ENCODE measurements at places on chromosomes 4 and X.

DNA sequence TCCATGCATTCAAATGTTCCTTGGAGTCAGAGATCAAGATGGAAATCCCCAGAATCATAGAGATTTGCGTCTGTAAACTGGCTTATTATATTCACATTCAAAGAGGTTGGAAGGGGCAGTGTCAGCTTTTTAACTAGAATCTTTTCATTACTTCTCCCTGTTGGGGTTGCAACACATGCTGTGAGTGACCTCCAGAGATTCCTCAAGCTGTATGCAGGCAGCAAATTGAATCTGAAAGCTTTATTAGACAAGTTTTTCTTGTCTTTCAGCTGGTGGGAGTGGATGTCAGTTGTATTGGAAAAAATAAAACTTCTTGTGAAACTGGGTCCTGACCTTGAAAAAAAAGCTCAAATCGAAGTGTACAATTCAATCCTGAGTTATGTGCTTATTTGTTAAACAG is 736.5 kb upstream of the FTHL17 start:
- no peak for DNase-seq

DNA sequence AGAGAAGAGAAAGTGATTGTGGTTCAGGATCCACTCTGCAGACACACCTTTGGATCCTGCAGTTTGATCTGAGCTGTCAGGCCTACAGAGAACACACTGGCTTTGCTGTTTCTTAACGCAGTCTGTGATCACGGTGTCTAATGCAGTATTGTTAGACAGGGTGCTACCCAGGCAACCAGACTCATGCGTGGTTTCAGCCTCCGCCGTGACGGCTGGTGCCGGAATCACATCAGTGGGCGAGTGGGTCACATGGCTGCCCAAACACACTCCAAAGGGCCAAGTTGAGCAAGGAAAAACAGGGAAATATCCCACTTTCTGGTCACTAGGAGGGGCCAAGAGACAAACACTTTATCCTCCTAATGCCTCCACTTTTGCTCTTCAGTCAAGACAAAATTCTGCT is 27.5 kb downstream of the CCDC149 start:
- no peak for DNase-seq

DNA sequence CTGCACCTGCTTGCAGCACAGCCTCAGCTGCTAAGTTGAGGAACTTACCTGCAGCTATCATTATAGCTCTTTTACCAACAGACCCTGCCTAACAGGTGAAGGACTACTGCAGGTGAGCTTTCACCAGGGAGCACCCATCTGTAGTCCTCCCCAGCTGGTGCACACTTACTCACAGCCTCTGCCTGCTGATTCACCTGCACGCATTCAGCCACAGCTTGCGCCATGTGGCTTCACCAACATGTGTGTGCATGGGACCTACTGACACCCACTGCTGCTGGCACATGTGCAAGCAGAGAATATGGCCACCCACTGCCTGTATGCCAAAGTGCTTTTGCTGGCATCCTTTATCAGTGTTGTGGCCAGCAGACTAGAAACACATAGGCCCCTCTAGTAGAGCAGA is 146.7 kb upstream of the KLHL4 start:
- DNase-seq = no peak

DNA sequence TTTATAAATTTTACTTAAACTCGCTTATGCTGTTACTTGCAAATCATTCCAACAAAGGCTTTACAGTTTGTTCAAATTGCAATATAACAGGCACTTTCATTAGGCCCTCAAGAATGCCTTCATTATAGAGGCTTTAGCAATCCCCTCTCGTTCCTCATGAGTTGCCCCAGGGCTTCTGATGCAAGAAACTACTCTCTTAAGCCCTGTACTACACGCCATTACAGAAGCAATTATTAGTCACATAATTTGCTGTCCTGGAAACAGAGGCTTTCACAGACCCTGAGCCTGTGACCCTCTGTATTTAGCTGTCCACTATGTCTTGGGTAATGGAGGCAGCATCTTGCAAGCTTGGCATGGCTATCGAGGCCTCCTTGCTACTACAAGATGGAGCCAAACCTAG is 965.9 kb upstream of the DIAPH2 start:
- no peak for DNase-seq

DNA sequence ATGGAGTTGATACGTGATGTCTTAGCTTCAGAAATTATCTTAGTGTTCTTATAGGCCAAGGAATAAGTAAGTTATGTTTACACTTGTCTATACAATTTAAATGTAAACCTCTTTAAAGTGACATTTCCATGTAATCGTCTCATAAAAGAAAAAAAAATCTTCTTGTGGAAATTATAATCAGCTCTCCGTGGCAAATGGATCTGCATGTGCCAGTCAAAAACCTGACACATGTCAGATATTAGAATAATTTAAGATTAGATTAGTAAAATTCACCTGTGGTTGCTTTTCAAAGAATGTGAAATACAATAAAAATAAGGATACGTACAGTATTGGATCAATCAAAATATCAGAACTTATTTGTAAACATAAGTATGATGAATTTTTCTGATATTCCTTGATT is 263.9 kb downstream of the ADAMTS3 start:
- no peak for DNase-seq

DNA sequence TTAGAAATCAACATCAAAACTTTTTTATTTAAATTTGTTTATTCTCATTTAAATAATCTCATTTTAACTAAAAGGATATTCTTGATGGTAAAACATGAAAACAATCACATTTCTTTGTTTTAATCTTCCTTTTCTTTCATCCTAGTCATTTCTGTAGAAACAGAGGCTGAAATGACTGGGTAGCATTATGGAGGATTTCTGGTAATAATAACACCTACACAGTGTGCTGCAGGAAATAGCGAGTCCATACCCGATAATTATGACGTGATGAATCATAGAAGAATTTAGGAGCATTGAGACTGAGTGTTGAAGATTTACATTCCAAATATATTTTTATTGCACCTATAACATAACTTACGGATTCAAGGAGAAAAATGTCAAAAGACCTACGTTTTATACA is 31.4 kb upstream of the BBS12 start:
- DNase-seq = no peak

- DNase-seq = no peak
Measured at GRCh38 chrX:48613502-48614160, 16.3 kb downstream of the WDR13 start.

GRCh38 chrX:42686706-42687105 is 91.3 kb downstream of the PPP1R2C start:
- DNase-seq = no peak

DNA sequence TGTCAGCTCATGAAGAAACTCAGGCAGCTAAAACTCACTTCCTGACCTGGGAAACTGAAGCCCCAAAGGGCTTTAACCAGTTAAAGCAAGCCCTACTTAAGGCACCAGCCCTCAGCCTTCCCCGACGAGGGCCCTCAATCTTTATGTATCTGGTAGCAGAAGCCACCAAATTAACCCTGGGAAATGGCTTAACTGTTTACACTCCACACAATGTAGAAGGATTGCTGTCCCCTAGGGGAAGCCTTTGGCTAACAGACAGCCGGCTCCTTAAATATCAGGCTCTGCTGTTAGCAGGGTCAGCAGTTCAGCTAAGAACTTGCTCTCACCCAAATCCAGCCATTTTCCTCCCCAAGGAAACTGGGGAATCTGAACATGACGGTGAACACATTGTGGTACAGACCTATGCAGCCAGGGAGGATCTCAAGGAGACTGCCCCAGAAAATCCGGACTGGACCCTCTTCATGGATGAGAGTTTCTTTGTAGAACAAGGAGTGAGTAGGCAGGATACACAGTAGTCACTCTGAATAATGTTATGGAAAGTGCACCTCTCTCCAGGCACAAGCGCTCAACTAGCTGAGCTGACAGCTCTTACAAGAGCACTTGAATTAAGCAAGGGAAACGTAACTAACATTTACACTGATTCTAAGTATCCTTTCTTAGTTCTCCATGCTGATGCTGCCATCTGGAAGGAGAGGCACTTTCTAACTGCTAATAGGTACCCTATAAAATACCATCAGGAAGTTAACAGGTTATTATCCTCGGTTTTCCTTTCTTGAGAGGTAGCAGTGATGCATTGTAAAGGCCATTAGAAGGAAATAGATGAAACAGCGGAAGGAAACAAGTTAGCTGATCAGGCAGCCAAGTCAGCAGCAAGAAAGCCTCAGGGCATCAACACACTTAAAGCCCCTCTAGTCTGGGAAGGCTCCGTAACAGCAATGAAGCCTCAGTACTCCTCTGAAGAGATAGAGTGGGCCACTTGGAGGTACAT is 9.6 kb upstream of the NAF1 start:
- no peak for DNase-seq

DNA sequence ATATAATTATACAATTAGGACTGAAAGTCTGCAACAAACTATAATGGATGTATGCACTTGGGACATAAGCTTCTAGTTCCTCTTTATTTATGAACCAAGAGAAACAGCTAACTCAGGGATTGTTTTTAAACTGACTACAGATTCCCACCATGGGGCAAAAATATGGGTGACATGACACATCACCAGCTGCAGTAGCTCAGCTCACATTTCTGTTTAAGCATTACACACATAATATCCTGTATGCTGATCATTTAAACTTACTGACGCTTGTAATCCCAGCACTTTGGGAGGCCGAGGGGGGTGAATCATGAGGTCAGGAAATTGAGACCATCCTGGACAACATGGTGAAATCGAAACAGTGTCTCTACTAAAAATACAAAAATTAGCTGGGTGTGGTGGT is 11.5 kb downstream of the FGB start:
- DNase-seq = no peak

DNA sequence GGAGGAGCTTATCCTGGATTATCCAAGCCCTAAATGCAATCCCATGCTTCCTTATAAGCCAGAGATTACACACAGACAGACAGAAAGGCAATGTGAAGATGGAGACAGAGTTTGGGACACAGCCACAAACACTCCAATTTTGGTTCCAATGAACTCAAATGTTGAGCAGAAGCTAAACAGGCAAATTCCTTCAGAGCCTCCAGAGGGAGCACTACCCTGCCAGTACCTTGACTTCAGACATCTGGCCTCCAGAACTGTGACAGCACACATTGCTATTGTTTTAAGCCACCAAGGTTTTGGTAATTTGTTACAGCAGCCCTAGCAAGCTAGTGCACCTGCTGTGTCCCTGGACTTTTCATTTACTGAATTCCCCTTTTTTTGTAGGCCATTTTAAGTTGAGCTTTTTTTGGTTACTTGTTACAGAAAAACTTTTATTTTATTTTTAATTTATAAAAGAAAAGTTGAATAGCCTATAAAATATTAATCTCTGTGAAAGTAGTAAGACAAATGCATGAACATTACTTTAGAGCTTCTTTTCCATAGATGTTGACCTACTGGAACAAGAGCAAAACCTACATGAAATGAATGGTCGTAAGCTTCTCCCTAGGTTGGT is 33.4 kb upstream of the SRD5A3 start:
- no peak for DNase-seq

GRCh38 chrX:64792598-64793337 is 183.5 kb downstream of the ZC4H2 start:
- no peak for DNase-seq

- no peak for DNase-seq
Measured at GRCh38 chr4:56688094-56688647, 7.1 kb upstream of the HOPX start.
